Lower leg skin (tissue), 4 donors: ENCODE measurements at places on chromosomes 6 and 20.

- no peak for DNase-seq
Measured at GRCh38 chr6:80333342-80333741, 226.9 kb downstream of the BCKDHB start.

- no peak for DNase-seq
Measured at GRCh38 chr20:20489648-20490341, 121.9 kb downstream of the INSM1 start.

- DNase-seq, result no peak
Measured at GRCh38 chr6:11386726-11387125, 150.8 kb upstream of the TMEM170B start.

DNA sequence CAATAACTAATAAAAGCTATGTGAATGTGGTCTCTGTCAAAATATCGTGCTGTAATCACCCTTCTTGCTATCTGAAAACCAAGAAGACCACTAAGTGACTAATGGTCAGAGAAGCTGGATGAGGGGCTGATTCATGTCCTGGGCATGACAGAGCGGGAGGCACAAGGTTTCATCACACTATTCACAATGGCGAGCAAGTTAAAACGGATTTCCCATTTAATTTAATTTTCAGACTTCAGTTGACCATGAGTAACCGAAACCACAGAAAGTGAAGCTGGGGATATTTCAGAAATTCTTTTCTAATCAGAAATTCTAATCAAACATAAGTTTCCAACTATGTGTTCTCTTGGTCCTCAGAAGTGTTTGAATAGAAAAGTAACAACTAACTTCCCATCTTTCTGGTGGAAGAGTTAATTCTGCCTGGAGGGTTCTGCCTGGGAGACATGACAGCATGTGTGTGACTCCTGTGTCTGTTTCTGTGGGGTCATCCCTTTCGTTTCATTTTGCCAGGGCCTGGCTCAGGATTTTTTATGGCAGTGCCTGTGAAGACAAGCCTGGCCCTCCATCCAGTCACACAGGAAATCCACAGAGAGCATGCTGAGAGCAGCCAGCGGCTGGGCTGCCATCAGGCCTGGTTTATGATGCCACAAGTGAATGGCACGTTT, 98.9 kb downstream of the FAM120B start:
- DNase-seq, result no peak

DNA sequence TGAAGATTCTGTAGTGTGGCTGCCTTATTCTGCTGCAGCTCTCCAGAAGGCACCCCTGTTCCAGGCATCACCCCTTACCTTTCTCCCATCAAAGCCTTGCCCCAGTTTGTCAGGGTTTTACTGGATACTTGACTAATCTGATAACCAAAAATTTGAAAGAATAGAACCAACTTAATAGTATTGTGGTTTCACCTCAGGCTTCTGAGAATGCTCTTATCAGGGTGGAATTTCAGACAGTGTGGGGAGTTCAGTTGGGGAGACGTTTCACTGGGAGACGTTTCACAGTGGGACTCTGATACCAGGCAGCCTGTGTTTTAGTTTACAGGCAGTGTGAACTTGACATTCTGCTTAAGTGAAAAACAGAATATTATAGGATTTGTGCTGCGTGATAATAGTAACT, 50.5 kb downstream of the SCAND1 start:
- DNase-seq, result no peak
